ENCODE measurements at places on chromosomes 2 and 18.

- DNase-seq: no peak
These were observed 56.7 kb upstream of the RPL31 start for GRCh38 chr2:100945433-100945740.

GRCh38 chr2:231711677-231712450 lies 3.5 kb downstream of the PTMA start:
- no peak for DNase-seq

GRCh38 chr2:95270541-95271081 lies 3.6 kb upstream of the PROM2 start:
- DNase-seq: no peak

- no peak for DNase-seq
These were observed 27.5 kb upstream of the LDLRAD4 start for GRCh38 chr18:13191031-13191430.

DNA sequence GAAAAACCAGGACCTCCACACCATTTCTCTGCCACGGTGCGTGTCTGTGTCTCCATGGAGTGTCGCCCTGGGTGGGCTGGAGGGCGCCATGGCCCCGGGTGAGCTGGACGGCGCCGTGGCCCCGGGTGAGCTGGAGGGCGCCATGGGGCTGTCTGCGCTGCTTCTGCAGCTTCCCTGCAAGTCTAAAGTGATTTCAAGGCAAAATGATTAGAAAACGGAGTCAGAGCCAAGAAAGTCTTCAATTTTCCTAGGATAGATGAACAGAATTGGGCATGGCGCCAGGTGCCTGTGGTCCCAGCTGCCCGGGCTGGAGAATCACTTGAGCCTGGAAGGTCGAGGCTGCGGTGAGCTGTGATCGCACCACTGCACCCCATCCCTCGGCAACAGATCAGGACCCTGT lies 27.7 kb upstream of the NFATC1 start:
- no peak for DNase-seq

- DNase-seq: peak; percentile 75
These were observed 64.9 kb downstream of the SPRED2 start for GRCh38 chr2:65367524-65367923.

GRCh38 chr2:120383631-120384340 lies 37.9 kb downstream of the INHBB start:
- no peak for DNase-seq

DNA sequence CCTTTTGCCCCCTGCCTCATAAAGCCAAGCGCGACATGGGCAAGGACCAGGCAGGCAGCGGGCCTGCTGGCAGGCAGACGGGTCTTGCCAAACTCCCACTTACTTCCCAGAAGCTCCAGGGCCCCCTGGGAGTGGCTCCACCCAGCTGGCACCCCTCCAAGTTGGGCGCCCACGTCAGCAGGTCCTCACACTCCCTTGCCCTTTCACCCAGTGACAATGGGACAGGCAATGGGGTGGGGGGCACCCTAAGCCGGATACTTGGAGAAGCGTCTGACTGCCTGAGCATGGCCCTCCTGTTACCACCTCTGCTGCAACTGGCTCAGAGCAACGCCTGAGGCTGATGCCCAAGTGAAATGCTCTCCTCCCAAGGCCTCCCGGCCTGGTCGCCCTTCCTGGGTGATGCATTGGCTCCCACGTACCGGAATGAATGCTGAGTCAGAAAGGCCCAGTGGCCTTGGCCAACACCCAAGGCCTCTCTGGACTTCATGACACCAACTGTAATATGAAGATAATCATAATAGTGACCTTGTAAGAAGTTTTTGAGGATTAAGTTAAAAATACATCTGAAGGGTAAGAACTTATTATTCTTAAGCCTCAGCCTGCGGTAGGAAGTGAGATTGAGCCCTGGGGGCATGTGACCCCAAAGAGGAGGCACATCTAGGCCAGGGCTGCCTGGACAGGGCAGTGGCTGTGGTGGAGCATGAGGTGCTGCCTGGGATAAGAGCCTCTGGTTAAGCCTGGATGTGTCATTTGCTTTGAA lies 31.6 kb downstream of the KCNK3 start:
- peak; percentile 29 for DNase-seq

- no peak for DNase-seq
These were observed 833.1 kb upstream of the NXPH2 start for GRCh38 chr2:139613264-139613663.

GRCh38 chr2:168552450-168552856 lies 96.4 kb downstream of the CERS6 start:
- DNase-seq: peak; percentile 35

GRCh38 chr2:64040161-64040560 lies 20.9 kb upstream of the VPS54 start:
- DNase-seq: peak; percentile 47

- no peak for DNase-seq
These were observed 96.1 kb upstream of the CSRNP3 start for GRCh38 chr2:165373278-165374010.

DNA sequence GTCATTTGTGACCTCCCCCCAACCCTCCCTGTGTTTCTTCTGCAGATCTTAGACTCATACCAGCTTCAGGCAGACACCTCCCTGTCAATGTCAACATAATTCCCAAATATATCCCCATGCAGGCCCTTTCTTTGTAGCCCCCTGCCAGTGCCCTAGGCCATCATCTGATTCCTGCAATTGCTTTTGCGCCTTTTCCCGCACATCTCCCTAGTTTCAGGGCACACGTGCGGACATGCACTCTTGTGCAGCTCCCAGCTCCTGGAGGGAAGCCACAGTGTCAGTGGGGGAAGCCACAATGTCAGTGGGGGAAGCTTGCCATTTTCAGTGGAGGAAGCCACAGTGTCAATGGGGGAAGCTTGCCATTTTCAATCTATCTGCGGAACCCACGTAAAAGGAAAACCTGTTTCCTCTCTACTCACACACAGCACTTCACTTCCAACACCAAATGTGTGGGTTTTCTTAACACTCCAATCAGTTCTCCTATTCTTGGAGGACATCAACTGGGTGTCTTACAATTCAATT lies 256.4 kb downstream of the ACKR3 start:
- DNase-seq: no peak

DNA sequence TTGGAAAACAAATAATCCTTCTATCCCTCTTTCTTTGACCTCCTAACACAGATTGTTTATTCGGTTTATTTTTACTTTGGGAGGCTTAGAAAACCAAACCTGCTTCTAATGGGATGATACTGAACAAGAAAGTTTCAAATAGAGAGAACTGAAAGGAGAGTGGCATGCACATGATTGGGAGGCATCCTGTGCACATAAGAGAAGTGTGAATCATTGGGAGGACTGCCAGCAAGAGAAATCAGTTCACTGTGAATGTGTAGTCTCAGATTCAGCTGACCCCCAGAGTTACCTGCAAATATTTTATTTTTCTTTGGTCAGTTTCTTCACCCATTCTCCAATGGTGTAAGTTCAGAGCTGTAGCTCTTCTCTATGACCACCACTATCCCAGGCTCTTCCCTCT lies 1363.2 kb upstream of the ACVR2A start:
- DNase-seq: no peak

- peak; percentile 48 for DNase-seq
These were observed 64.7 kb upstream of the KLF7 start for GRCh38 chr2:207230261-207231105.

- no peak for DNase-seq
These were observed 32.9 kb upstream of the SLC25A52 start for GRCh38 chr18:31793531-31793930.

DNA sequence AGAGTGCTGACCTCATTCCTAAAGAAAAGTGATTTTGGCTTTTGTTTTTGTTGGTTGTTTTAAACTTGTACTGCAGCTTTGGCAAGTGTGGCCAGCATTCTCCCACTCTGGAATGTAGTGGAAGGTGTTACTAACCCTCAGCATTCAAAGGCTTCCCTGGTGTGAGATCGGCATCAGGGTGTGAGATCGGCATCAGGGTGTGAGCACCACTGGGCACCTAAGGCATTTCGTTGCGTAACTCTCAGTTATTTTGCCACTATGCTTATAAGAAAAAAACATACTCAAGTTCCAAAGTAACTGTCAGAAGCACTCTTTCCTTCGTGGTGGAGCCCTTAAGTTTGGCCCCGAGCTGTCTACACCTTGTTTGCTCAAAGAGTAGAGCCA lies 1.7 kb downstream of the CYBRD1 start:
- no peak for DNase-seq

GRCh38 chr2:181289698-181290097 lies 167.5 kb upstream of the ITGA4 start:
- no peak for DNase-seq

GRCh38 chr2:217279556-217279955 lies 419.7 kb upstream of the TNP1 start:
- no peak for DNase-seq

DNA sequence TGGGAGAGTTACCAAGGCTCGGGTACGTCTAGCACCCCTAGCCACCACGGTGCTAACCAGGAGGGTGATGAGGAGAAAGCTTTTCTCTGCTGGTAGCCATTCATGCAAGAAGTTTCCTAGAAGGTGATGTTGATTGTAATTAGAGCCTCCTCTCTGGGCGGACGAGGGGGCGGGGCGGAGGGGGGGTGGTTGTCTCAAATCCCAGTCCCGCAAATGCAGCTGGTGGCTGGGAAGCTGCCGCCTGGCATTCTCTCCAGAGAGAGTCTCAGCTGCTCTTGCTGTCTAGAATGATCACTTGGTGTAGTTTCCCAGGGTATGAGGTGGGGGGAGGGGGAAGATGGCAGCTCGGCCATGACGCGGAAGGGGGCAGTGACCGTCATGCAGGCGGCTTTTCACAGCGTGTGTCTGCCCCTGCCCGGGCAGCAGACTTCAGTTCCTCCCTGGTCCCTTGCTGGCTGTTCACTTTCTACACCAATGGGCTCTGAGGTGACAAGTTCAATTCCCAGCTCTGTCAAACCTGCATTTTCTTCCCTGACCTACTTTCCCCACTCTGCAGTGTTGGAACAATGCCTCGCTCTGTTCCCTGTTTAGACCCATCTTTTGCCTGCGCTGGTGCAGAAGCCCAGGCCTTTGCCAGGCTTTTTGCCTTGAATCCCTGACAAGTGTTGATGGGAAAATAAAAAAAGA lies 61.5 kb upstream of the KLF7 start:
- DNase-seq: no peak

GRCh38 chr2:24509425-24509824 lies 18.4 kb downstream of the NCOA1 start:
- DNase-seq: no peak

GRCh38 chr2:230129343-230129742 lies 60.6 kb upstream of the SLC16A14 start:
- DNase-seq: no peak

DNA sequence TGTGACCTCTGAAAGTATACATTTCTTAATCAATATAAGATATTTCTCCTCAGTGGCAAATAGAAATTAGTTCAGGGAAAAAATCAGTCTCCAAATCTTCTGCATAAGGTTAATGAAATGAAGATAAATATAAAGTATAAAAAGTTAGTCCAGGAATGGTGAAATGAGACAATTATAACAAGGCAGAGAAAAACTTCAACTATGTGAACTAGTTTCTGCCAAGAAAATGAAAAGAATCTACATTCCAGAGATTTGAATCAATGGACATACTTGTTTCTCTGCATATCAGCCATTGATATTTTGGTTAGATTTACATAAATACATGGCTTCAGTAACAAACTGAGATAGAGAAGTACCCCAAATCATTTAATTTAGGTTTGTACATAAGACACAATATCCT lies 249.0 kb downstream of the EXOC6B start:
- DNase-seq: no peak

- DNase-seq: no peak
These were observed 94.5 kb upstream of the ID2 start for GRCh38 chr2:8587251-8587791.

DNA sequence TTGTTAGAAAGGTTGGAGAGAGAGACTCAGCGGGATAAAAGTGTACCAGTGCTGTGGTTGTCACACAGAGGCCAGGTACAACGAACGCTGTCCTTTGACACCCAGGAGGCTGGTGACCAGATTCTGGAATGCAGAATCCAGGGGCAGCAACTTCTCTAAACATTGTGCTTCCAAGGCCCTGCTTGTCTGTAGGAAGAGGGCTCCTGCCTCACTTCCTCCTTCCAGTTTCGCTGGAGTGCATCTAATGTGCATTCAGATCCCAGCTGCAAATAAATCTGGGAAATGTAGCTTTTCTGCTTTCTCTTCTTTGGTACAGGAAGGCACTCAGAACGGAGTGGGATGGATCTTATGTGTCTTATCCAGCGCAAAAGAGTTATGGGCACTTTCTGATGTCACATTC lies 171.8 kb upstream of the ATP5MC3 start:
- peak; percentile 38 for DNase-seq

- no peak for DNase-seq
These were observed 109.9 kb upstream of the CRIM1 start for GRCh38 chr2:36245651-36246050.

- DNase-seq: no peak
These were observed 10.5 kb upstream of the MYCN start for GRCh38 chr2:15929861-15930260.

- peak; percentile 76 for DNase-seq
These were observed 282.0 kb upstream of the REV1 start for GRCh38 chr2:99771681-99772333.

DNA sequence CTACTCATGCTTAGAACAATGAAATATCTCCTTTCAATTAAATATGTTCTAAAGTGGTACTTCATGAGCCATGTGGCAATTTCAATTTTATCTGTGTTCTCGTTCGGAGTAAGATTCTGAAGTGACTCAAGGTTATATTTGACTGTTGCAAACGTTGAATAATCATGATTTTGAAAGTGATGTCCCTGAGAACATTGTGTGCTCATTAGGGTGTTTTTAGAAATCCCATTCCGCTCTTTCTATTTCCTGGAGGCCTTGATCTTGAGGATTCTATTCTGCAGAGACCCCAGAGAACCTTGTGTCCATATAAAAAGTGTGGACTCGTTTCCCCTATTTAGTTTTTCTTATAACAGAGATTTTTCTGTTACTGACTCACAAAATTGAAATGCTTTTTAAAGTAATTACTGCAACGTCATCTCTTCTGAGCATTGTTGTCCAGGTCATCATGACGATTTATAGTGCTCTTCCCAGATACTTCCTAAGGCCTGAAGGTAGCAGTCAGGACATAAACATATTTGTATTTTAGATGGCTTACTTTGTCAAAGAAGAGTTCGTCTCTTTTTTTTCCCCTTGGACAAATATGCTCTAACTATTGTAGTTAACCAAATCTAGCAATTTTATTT lies 27.2 kb downstream of the IL1R2 start:
- DNase-seq: no peak

GRCh38 chr18:75679331-75679730 lies 251.8 kb upstream of the SMIM21 start:
- no peak for DNase-seq

DNA sequence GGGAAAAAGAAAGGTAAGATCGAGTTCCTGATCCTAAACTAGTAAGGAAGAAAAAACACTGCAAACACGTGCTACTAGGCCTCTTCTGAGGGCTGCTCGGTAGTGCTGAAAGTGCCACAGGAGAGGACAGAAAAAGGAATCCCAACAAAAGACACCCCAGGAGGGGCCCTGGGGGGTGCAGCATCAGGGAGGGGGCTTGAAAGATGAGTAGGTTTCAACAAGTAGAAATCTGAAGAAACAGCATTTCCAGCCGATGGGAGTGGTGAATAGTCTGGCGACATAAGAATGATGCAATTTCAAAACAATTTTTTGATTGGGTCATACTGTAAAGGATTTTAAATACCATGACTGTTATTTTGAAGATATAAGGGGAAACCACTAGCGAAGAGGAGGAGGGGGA lies 98.6 kb downstream of the NOL10 start:
- DNase-seq: peak; percentile 23

- no peak for DNase-seq
These were observed 108.3 kb upstream of the NOSTRIN start for GRCh38 chr2:168694173-168694572.

Measured in suppressor macrophage treated with lipopolysaccharide for 1 hour (primary cell).